GM23248 (cell line): ENCODE measurements at places on chromosomes 7 and 10. TPM values are rescaled to one million over a fixed set of nuclear protein-coding genes. Genes with fewer than 3 reads are reported as not detected.

Gene PRKAR2B
- 1.0 and 3.2 TPM in 2 replicates for total RNA-seq

Gene PNLIPRP2
- not detected in 2 replicates for total RNA-seq

Gene CYP3A5
- not detected in 2 replicates for total RNA-seq

Gene MSRB2
- total RNA-seq, result 25.0 and 35.0 TPM in 2 replicates

Gene SDK1
- total RNA-seq, result not detected in 2 replicates

Gene CALML3
- not detected in 2 replicates for total RNA-seq

Gene GATA3
- total RNA-seq, result not detected in 2 replicates

Gene PHF14
- total RNA-seq, result 9.6 and 17.0 TPM in 2 replicates

Gene ALOX5
- total RNA-seq, result not detected in 2 replicates

Gene NKX2-3
- not detected in 2 replicates for total RNA-seq

Gene SYT15B
- 1.9 TPM in 2 replicates for total RNA-seq

Gene GSTO2
- total RNA-seq, result 1.1 and 8.7 TPM in 2 replicates

Gene ZC3HAV1L
- 10.9 TPM in 2 replicates for total RNA-seq

Gene SEC31B
- 2.5 and 2.7 TPM in 2 replicates for total RNA-seq

Gene OGDHL
- 0.51 TPM in 1 of 2 replicates, not detected in the other for total RNA-seq

Gene CNNM1
- total RNA-seq, result 1.6 and 2.1 TPM in 2 replicates

Gene GBX1
- total RNA-seq, result not detected in 2 replicates

Gene CYP2W1
- not detected in 2 replicates for total RNA-seq

Gene FRMPD2
- not detected in 2 replicates for total RNA-seq

Gene PKD1L1
- total RNA-seq, result 0.11 and 0.25 TPM in 2 replicates

Gene HMX3
- total RNA-seq, result not detected in 2 replicates
